ENCODE measurements at places on chromosomes 16 and 17.

- no peak for DNase-seq
These were observed 231.4 kb downstream of the TMEM114 start for GRCh38 chr16:8358937-8359336.

DNA sequence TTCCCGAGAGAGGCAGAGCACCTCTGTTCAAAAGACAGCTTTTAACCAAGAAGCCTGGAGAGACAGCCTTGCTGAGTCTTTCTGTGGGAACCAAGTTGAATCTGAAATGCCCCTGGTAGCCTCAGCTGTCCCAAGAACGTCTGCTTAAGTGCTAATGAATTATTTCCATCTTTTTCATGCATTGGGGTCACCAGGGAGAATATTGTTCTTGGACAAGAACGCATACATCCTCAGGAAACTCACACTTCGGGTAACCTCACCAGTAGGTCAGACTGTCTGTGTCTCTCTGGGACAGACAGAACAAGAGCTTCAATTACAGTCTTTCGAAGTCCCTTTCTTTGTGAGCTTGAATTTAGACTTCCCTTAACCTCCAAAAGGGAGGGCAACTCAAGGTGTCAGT is 134.6 kb upstream of the ADAMTS18 start:
- DNase-seq = no peak

DNA sequence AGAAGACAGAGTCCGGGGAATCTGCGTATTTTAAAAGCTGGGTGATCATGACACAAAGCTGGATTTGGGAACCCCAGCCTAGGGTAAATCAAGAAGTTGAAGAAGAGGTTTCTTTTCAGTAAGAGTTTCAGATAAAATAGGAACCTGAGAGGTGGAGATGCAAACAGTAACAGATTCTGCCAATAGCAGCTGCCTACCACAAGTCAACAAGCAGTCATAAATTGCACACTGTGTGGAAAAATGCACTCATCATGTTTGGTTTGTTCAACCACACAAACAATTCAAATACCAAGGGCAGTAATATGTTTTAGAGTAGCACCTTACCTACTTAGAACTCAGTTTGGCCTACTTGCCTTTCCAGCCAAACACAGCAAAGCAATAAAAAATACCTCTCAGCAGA is 14.0 kb downstream of the MYO1D start:
- no peak for DNase-seq

DNA sequence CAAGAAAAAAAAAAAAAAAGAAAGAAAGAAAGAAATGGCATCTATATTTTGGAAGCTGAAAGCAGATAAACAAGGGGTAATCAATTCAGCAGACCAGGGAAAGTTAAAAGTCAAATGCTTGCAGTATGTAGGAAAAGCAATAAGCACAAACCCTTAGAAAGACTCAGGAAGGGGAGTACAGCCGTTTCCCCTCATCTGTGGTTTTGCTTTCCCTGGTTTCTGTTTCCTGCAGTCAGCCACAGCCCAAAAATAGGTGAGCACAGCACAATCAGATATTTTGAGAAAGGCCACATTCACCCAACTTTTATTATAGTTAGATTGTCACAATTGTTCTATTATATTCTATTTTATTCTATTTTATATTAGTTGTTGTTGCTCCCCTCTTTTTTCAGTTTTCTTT is 14.4 kb upstream of the ALOX12 start:
- DNase-seq = no peak

DNA sequence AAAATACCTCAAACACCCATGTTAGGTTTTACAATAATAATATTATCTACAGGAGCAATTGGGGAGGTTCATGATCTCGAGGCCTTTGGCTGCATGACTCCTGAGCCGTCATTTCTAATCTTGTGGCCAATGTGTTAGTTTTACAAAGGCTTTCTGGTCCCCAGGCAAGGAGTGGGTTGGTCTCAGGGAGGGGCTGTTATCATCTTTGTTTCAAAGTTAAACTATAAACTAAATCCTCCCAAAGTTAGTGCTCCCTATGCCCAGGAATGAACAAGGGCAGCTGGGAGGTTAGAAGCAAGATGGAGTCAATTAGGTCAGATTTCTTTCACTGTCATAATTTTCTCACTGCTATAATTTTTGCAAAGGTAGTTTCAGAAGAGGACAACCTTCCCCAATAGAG is 9.1 kb upstream of the CCL5 start:
- DNase-seq = no peak

- DNase-seq = no peak
These were observed 32.7 kb downstream of the LITAF start for GRCh38 chr16:11554053-11554452.

DNA sequence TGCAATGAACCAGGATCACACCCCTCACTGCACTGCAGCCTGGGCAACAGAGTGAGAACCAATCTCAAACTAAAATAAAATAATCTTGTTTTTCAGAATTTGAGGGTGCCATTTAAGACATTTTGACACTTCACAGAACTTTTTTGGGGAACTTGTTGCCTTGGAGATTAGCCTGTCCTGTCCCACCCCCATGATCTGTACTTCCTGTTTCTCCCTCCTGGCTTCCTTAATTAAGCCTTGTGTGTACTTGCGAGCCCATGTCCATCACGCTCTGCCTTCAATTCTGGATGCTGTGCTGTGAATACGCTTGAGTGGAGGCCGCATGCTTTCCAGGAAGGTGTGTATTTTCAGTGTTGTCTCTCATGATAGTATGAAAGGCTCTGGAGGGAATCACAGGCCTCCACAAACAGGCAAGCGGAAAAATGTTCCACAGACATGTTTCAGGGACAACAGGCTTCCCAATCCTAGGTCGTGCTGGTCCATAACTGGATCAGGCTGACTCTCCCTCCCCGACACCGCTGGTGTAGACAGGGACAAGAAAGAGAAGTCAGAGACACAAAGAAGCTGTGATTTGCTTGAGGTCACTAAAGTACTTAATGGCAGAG is 56.9 kb downstream of the NOS2 start:
- DNase-seq = no peak

DNA sequence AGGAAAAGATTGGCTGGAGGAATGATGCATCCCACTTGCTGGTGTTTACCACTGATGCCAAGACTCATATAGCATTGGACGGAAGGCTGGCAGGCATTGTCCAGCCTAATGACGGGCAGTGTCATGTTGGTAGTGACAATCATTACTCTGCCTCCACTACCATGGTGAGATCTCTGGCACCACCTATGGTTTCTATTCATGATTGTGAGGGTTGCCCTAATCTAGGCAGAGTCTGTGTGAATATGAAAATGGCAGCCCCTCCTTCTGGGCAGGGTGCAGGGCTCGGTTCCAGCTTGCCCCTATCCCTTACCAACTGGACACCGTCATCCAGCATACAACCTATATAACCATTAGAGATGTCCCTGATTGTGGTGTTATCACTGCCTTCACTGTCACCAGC is 33.4 kb downstream of the ITGB3 start:
- no peak for DNase-seq

- peak; percentile 68 for DNase-seq
These were observed 13.4 kb upstream of the ATP5MC1 start for GRCh38 chr17:48878920-48879898.

DNA sequence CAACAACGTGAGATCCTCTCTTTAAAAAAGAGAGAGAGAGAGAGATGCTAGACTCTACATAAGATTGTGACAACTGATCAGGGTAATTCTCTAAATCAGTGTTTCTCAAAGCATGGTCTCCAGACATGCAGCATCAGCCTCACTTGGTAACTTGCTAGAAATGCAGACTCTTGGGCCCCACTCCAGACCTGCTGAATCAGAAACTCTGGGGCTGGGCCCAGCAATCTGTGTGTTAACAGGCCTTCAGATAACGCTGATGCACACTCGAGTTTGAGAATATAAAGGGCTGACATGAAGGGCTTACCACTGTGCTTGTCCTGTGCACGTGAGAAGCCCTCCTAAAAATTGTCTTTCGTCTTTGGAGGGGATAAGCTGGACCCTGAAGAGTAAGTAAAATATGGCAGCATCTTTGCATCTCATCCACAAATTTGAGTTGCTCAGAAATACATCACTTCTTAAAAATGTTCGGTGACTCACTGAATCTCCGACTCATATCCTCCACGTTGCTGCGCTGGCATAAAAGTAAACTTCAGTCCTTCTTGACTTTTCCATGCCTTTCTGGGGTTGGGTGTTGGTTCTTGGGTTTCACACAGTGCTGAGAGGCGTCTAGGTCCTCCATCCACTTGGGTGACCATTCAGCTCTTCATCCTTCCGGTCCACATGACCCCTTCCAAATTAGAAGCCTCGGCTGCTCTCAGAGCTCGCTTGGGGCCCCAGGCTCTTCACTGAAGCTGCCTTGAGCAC is 26.1 kb upstream of the KDM8 start:
- peak; percentile 82 for DNase-seq

- no peak for DNase-seq
These were observed 51.2 kb downstream of the LITAF start for GRCh38 chr16:11535494-11535893.

- DNase-seq = no peak
These were observed 24.4 kb upstream of the CYTH1 start for GRCh38 chr17:78806451-78806850.

DNA sequence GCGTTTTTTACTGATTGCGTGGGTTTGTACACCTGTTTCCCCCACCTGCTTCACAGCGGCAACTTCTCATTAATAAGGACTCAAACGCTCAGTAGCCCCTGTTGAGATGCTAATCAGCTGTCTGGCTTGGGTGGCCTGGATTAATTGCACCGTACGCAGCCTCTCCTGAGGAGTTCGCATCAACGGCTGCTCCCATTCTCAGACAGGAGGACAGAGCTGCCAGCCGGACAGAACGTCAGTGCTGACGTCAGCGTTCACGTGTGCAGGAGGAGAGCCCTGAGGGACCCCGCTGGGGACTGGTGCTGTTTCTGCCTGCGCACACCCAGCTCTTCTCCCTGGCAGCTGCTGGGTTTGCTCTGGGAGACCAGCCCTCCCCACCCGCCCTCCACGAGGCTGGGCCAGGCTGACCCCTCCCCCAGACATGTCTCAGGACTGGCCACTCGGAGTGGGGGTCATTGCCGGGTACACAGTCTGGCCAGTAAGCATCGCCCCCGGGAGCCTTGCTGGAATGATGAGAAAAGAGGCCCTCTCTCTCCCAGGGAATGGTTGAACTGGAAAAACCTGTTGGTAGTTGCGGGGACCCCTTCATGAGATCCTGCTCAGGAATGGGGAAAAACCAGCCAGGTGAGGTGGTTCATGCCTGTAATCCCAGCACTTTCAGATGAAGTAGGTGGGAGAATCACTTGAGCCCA is 5.7 kb upstream of the BANP start:
- peak; percentile 69 for DNase-seq

- DNase-seq = peak; percentile 96
These were observed 44.3 kb downstream of the SOCS3 start for GRCh38 chr17:78315355-78316114.

- peak; percentile 61 for DNase-seq
These were observed 4.2 kb upstream of the MXRA7 start for GRCh38 chr17:76714822-76715495.

- peak; percentile 88 for DNase-seq
These were observed 80.6 kb downstream of the OR1D5 start for GRCh38 chr17:2982854-2983253.

- DNase-seq = no peak
These were observed 5.0 kb downstream of the SGCA start for GRCh38 chr17:50170662-50171370.

DNA sequence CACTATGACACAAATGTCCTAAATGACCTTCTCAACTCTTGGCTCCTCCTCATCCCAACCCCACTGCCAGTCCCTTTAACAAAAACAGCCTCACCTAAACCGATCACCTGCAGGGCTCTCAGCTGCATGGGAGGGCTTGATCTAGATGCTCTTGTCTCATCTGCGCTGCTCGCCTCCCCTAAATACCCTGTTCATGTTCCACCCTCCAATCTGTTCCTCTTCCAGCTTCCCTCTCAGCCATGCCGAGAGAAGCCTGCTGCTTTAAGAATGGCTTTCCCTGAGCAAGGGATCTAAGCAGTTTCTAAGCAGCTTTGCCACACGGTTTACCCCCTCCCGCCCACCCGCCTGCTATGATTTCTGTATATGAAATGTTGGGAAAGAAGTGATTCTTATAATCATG is 23.7 kb downstream of the PIPOX start:
- no peak for DNase-seq

DNA sequence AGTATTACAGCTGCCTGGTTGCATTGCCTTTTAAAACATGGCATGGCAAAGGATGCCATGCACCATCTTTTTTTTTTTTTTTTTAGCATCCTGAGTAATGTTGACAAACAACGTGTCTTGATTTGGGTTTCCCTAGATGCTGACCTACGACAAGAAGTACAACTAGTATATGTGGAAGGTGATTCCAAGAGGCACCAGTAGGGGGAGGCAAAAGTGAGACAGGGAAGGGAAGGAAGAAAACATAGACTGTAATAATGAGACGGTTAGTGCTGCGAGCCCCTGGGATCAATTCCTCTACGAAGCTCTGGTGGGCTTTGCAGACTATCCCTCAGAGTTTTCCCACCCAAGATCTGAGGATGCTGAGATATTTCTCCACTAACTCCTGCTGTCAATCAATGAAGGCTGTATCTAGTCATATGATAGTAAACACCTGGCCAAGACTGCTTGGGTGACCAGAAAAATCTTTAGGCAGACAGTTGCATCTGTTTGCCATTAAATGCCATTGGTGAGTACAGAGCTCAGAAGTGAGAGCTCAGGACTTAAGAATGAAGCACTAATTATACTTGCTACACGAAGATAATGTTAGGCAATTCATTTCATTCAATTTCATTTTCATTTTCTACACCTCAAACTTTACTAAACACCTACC is 458.6 kb upstream of the GOT2 start:
- DNase-seq = peak; percentile 49

GRCh38 chr16:1534021-1535020 is 855 bp downstream of the TMEM204 start:
- DNase-seq = peak; percentile 37

DNA sequence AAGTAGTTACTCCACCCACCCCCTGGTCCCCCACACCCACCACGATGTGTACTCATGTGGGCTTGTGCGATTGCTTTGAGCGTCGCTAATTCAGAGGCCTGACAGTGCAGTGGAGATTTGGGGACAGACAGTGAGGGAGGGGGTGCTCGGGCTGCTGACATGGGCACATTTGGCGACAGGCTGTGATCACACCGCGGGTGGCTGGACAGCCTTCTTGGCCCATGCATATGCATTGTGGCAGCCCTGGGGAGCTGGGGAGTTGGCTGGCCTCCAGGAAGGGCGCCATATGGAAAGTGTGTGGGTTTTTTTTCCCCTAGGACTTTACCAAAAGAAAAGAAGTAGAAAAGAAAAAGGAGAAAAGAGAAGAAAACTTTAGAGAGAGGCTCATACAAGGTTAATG is 275.5 kb upstream of the N4BP1 start:
- DNase-seq = no peak

GRCh38 chr17:49859991-49860953 is 12.4 kb upstream of the TAC4 start:
- no peak for DNase-seq

All from EL (cell line).